ENCODE measurements at places on chromosomes 1 and 21.
A peak's percentile ranks its signal among the peaks of the same experiment; 100 is the strongest.

- DNase-seq = peak; percentile 66
These were observed 54.7 kb downstream of the MEF2D start for GRCh38 chr1:156445789-156446263.

GRCh38 chr1:206430031-206430983, 40.0 kb upstream of the IKBKE start:
- no peak for DNase-seq

DNA sequence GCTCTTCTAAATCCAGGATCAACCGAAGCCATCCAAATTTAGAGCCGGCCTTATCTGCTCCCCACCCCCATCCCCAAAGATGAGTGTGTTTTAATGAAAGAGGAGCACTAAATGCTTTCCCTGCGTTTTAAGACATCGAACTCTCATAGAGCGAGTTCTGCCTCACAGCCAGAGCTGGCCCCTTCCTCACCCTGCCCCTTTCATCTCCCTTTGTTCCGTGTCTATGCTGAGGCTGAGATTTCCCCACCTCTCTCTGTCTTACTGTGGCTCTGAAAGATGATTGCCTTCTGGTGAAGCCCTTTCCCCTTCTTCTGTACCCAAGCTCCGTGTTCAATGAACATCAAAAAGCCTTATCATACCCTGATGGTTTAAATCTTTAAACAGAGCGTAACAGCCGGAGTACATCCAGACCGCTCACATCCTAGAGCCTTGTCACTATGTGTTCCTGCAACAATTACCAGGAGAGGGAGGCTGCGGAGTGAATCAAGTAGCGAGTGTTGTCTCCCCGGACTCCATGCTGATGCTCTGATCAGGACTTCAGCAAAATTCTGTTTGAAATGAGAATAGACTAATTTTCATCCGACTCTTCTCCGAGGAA, 110.1 kb downstream of the ZNF326 start:
- no peak for DNase-seq

DNA sequence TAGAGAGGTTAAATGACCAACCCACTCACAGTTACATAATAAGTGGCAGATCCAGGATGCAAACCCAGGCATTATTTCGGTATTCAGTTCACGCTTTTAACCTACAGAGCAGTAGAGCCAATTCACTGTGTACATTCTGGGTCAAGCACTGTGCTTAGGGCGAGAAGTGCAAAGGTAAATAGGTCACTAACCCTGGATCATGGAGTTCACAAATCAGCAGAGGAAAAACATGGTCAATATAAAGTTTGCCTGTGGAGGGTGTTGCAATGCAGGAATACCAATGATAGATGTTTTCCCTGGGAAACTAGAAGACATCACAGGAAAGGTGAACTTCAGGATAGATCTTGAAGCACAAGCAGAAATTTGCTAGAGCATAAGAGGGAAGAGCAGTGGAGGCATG, 253.4 kb upstream of the NFIA start:
- no peak for DNase-seq

DNA sequence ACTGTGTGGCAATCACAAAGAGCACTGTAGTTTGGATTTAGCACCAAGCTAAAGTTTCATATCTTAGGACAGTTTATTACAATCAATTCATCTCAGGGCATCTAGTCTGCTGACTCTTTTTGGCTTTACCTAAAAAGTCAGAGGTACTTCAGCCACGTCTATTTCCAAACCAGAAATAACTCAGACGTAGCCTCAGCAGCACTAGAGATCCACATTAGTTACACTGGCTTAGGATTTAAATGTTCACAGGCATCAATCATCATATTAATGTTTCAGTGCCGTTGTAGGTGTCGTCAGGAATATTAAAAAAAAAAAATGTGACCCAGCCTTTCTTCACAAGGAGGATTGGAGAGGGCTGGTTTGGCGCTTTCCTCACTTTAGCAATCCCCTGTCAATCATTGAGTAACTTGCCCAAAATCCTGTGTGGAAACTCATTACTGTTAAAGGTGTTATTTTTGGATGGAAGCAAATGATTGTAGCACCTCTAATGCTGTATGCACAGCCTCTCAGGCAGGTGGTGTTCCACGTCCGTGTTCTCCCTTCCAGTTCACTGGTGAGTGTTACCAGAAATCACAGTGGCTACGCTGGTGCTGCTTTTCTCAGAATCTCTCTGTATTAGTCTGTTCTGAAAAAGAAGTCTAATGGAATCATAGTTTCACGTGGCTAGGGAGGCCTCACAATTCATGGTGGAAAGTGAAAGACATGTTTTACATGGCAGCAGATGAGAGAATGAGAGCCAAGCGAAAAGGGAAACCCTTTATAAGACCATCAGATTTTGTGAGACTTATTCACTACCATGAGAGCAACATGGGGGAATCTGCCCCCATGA, 45.4 kb downstream of the NEK7 start:
- DNase-seq = no peak

- DNase-seq = peak; percentile 39
These were observed 39.8 kb upstream of the LRP8 start for GRCh38 chr1:53367503-53368313.

GRCh38 chr21:38422082-38422481, 76.2 kb downstream of the ERG start:
- DNase-seq = no peak

- DNase-seq = no peak
These were observed 133.2 kb upstream of the BARHL2 start for GRCh38 chr1:90850181-90850897.

- DNase-seq = no peak
These were observed 11.5 kb downstream of the PLEKHA6 start for GRCh38 chr1:204348242-204348641.

- DNase-seq = no peak
These were observed 19.4 kb downstream of the PGM1 start for GRCh38 chr1:63612564-63612963.

- no peak for DNase-seq
These were observed 23.8 kb downstream of the IGFN1 start for GRCh38 chr1:201214461-201214860.

DNA sequence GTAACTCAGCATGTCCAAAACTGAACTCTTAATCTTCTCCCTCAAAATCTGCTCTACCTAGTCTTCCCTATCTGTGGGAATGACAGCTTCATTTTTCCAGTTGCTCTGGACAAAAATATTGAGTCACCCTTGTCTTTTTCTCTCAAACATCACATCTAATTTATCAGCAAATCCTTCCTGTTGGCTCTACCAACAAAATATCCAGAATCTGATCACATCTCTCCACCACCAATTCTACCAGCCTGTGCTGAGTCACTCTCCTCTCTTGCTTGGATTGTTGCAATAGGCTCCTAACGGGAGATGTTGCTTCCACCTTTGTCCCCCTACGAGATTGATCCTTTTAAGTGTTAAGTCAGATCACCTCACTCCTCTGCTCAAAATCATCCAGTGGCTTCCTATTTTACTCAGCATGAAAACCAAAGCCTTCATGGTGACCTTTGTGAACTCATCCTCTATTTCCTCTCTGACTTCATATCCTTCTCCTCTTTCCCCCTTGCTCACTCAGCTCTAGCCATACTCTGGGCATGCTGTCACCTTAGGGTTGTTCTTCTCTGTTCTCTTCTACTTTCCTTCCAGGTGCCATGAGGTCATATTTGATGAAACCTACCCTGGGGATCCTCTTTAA, 21.5 kb upstream of the SMYD2 start:
- no peak for DNase-seq

- DNase-seq = no peak
These were observed 109.4 kb downstream of the NRDC start for GRCh38 chr1:51768971-51769588.

GRCh38 chr1:26949926-26950319, 10.3 kb downstream of the KDF1 start:
- no peak for DNase-seq

DNA sequence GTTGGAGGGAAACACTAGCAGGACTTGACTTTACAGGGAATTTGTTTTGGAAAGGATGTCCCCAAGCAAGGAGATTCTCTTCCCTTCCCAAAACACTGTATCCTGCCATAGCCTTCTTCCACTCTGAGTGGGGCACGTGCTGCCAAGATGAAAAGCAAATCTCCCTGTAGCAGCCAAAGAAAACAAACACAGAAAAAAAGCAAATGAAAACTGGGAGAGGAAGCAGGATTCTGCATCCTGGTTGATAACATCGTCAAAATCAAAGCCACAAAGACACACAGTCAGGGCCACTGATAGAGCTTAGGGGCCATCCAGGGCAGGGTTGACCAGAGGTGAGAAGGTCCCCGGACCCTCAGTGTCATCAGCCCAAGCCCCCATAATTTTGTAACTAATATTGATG, 16.0 kb upstream of the MTARC2 start:
- DNase-seq = no peak

GRCh38 chr1:62229468-62229867, 34.8 kb downstream of the L1TD1 start:
- no peak for DNase-seq

DNA sequence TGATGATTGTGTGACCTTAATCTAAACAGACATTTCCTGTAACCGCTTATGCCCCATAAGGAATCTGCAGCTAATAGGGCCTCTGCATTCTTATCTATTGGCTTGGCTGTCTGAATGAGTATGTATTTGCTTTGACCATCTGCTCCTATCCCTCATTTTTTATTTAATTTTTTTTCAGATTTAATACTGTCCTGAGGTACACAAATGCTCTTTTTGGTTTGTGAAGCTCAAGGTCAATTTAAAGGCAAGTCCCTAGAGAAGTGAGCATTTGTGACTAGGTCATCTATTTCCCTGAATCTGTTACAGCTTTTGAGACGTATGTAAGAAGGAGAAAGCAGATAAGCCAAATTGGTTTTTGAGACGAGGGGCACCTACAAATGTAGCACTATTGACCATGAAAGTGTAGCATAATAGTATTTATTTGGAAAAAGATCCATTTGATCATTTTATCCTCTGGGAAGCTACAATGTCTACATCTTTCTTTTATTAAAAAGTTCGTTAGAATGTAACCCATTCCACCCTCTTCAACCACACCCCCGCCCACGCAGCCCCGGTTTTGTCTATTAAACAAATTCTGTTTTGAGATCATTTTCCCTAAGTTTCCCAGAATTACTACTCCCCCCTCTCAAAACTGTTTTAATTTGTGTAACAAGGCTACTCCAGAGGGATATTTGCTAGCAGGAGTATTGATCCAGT, 69.2 kb upstream of the HSPA13 start:
- no peak for DNase-seq

DNA sequence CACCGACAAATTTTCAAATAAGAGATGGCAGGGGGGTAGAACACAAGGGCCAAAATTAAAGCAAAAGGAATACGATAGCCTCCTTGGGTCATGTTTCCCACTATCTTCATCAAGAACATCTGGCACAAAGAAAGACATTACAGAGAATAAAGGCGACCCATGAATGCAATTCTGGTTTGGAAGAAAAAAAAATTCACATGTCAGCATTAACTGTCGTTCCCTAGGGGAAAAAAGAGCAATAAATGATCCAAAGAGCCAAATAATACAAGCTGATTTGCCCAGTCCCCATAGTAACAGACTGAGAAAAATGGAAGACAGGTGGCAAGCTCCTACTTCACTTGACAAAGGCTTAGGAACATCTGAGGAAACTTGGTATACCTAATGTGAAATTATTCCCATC, 4.5 kb downstream of the STIL start:
- no peak for DNase-seq

DNA sequence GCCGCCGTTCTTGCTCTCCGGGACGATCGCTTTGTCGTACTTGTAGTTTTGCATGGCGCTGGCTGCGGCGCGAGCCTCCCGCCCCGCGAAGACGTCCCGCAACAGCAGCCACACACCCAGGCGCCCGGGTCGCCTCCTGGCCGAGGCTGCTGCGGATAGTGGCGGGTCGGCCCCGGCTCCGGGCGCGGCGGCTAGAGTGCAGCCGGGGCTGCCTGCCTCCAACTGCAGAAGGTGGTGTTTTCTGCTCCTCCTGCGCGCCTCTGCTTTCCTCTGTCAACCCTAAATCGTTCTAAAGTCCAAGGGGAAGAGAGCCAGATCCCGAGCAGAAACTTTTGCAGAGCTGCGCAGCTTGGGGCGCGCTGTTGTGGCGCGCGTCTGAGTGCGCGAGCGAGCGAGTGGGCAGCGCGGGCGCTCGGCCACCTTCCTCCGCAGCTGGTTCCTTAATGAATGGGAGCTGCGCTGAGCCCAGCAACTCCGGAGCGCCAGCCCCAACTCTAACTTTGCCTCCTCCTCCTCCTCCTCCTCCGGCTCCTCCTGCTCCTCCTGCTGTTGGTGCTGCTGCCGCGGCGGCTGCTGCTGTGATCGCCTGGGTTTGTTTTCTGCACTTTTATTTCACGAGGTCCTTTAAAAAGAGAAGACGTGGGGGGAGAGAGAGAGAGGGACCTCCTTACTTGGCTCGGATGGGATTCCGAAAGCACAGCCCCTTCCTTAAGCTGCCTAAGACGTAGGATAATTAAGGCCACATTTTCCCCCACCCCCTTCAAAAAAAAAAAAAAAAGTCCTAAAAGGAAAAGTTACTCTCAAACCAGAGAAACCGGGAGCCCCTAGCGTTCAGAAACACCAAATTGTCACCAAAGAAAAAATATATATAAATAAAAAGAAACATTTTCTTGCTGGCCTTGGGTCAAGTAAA, at the start of gene PLPP3:
PLPP3 (minus strand) TSS at position 601 of the 913 bp plus-strand sequence; CDS start at position 54, 547 bp downstream.
- no peak for DNase-seq

- no peak for DNase-seq
These were observed 14.7 kb upstream of the OVAAL start for GRCh38 chr1:180544050-180544449.

GRCh38 chr1:82260666-82261065, 459.9 kb downstream of the ADGRL2 start:
- no peak for DNase-seq

- DNase-seq = no peak
These were observed 18.3 kb downstream of the KIRREL1 start for GRCh38 chr1:158011714-158012113.

GRCh38 chr1:14748151-14748550, 149.7 kb downstream of the KAZN start:
- DNase-seq = no peak

DNA sequence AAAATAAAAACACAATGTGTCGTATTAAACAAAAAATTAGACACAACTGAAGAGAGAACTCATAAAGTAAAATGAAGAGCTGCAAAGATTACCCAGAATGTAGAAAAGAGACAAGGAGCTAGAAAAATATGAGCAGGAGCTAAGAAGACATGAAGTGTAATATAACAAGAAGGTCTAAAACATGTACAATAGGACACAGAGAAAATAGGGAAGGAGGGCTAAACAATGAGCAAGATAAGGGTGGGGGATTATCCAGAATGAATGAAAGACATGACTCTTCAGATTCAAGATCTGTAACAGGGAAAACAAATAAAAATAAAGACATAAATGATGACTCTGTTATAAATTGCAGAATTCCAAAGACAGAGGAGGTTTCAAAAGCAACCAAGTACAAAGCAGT, 38.3 kb downstream of the PRDM15 start:
- no peak for DNase-seq
